Stimulated activated CD8-positive, alpha-beta memory T cell treated with anti-CD3 and anti-CD28 coated beads, Interleukin-4, amount 100 ng/mL, for 1 hour (primary cell): ENCODE measurements at places on chromosomes 3 and 15.

GRCh38 chr15:100349321-100349695, 7.5 kb upstream of the ADAMTS17 start:
- DNase-seq: no peak

DNA sequence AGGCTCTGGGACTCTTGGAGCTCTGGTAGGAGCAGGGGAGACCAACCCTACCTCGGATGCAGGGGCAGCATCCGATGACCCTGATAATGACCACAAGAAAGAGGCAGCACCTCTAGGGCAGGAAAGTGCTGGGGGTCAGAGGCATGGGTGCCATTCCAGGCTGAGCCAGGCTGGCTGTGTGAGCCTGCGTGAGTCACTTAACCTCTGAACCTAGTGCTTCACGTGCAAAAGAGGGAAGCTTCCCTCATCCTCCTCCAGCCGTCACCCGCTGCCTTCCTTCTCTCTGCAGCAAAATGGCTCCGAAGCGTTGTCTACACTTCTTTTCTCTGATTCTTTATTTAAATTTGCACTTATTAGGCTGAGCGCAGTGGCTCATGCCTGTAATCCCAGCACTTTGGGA, 35.5 kb downstream of the ZDHHC19 start:
- no peak for DNase-seq

DNA sequence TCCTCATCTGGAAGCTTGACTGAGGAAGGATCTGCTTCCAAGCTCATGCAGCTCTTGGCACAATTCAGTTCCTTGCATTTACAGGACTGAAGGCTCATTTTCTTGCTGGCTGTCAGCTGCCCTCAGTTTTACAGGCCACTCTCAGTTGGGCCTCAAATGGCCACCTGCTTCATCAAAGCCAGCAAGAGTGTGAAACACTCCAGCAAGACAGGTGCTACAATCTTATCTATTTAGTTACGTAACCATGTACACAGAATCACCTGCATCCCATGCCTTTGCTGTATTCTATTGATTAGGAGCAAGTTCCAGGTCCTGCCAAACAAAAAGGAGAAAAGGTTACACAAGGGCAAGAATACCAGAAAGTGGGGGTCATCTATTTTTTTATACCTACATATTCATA, 40.8 kb downstream of the RHCG start:
- DNase-seq: no peak

DNA sequence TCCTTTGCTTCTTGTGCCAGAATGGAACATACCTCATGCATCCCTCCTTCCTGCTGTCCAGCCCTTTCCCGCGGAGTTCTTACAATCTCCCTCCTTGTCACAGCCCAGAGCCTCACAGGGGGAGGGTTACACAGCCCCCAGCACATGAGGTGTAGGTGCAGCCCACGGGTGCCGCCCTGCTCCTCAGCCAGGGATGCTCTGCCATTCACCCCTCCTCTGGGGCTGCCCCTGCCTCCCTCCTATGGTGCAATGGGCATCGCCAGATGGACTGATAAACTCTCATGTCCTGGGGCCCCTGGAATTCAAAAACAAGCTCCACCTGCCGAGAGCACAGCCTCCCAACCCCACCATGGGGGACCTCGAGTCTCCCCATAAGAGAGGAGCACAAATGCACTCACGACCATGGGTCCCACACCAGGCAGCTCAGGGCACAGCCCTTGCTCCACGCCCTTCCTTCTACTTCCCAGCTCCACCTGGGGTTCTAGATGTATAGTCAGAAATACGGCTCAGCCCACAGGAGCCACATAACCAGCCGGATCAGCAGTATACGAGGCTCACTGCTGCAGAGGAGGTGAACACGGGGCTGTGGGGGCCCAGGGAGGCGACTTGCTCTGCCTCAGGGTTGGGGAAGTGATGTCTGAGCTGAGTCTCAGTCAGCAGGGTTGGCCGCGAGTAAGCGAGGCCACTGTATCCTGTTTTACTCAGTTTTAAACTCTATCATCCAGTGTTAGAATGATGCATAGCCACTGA, 269.7 kb upstream of the LYSMD4 start:
- DNase-seq: no peak

- DNase-seq: no peak
Observed at GRCh38 chr3:20280257-20280656, 94.3 kb upstream of the SGO1 start.

GRCh38 chr3:23474580-23475357, 271.6 kb downstream of the UBE2E2 start:
- DNase-seq: no peak

DNA sequence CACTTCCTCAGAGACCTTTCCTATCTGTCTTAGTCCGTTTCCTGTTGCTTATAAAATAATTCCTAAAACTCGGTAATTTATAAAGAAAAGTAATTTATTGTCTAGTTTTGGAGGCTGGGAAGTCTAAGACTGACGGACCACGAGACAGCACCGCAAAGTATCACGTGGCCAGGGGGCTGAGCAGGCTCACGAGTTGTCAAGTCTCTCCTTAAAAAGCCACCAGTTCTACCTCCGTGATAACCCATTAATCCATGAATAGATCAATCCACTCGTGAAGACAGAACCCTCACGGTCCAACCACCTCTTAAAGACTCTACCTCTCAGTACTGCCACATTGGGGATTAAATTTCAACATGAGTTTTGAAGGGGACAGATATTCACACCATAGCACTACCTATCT, 821 bp downstream of the LINS1 start:
- no peak for DNase-seq

DNA sequence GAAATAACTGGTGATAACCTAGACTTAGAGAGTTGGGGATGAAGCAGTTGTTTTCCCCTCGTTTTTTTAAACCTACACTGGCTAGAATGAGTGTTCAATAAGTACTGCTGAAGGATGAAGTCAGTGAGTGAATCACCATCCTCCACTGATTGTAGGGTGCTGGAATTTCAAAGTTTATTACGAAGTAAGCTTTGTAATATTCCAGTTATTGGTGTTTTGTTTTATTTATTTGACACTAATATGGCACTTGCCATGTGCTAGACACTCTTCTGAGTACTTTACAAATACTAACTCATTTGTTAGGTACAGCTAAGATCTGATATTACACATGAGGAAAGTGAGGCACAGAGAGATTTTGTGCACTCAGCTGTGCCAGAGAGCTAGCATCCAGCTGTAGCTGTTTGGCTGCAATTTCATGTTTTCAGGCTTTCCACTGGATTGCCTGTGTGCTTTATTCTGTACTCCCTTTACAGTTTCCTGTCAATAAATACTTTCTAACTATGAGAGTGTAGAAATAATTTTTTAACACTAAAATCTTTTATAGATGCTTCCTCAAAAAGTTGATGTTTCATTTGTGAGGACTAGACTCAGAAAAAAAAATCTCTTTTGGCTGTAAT, 5.8 kb downstream of the MAP2K5 start:
- DNase-seq: no peak

DNA sequence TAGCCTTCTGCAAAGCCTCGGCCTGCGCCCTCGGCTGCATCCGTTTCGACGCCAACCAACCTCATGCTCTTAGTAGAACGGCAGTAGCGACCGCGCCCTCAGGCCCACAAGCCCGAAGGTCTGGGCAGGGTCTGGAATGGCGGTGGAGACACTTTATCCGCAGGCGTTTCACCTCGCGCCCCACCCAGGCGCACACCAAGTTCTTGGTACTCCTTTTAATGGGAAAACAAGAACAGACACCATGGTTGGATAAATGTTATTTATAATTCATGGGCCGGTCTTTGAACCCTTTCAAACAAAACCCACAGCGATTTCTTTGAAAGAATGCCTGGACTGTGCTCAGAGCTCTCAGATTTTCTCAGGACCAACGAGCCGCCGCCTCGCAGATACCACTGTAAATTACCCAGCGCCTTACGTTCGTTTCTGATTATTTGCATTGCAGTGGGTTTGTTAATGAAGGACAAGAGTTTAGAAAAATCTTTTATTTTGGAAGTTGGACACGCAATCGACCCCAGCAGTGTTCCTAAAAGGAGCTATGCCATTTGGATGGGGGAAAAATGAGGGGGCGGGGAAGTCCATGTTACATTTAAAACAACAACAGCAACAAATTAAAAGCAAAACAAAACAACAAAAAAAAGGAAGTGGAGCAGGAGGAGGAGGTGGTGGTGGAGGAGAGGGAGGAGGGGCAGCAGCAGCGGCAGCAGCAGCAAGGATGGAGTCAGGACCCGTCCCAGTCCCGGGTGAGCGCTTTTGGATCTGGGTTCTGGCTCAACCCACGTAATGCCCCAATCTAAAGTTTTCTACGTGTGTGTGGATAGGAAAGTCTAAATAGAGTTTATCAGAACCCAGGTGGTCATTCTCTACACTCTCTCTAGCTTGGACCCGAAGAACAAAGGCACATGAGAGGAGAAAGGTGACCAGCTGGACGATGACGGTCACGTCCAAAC, 993 bp upstream of the ISL2 start:
- DNase-seq: no peak

DNA sequence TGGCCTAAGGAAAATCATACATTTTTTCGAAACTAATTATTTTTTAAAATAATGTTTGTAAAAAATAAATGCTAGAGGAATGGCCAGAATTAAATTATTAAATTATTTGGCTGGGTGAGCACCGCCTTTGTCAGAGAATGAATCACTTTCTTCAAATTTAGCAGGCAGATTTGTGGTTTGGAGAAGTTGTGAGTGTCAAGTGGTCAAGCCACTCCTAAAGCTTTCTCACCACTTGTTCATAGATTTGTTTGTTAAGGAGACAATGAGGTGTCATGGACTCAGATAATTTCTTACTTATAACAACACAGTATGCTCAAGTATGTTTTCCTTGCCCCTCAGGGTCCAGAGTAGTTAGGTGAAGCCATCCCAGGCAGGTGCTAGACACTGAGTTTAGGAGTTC, 196.2 kb downstream of the TUSC7 start:
- no peak for DNase-seq

DNA sequence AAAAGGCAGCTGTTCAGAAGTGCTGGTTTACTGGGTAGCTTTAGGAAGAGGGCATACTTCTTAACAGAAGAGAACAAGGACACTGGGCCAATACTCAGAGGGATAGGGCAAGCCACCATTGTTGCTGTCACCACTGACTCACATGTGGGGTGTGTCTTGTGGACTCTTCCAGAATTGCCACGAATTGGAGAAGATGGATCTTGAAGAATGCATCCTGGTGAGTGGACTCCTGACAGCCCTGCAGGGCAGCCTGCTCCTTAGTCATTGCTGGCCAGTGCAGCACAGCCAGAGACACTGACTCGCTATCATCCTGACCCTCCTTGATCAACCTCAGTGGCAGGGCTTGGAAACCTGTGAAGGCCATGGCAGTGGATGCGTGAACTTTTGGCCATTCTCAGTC, 62.3 kb downstream of the UBP1 start:
- no peak for DNase-seq

DNA sequence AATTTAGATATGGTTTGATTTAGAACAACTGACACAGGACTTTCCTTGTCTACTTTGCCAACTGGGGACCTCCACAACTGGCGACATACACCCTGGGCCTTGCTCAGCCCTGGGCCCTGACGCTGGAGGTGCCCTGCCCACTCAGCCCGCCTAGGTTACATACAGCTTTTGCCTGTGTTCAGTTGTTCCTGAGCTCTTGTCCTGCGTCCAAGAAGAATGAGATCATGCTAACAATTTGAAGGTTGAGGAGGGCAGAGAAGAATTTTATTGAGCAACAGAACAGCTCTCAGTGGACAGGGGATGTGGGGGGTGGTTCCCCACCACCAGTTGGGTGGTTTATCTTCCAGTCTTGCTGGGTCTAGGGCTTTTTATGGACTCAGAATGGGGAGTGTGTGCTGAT, 67.9 kb downstream of the IQCH start:
- DNase-seq: no peak

- DNase-seq: no peak
Observed at GRCh38 chr3:164326714-164327113, 751.6 kb downstream of the SI start.

- DNase-seq: no peak
Observed at GRCh38 chr15:52071570-52071969, 41.0 kb downstream of the BCL2L10 start.

GRCh38 chr3:42590989-42591756, 513 bp downstream of the SS18L2 start:
- DNase-seq: no peak

DNA sequence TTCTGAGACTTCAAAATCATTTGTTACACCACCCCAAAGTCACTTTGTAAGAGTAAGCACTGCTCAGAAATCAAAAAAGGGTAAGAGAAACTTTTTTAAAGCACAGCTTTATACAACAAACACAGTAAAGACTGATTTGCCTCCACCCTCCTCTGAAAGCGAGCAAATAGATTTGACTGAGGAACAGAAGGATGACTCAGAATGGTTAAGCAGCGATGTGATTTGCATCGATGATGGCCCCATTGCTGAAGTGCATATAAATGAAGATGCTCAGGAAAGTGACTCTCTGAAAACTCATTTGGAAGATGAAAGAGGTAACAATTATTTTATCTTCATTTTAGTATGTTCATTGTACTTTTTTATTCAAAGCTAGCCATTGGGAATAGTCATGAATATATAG, 32.6 kb downstream of the BLM start:
- no peak for DNase-seq

- no peak for DNase-seq
Observed at GRCh38 chr3:30751610-30752299, 142.7 kb downstream of the GADL1 start.

GRCh38 chr3:126954141-126954842, 28.6 kb upstream of the PLXNA1 start:
- no peak for DNase-seq

DNA sequence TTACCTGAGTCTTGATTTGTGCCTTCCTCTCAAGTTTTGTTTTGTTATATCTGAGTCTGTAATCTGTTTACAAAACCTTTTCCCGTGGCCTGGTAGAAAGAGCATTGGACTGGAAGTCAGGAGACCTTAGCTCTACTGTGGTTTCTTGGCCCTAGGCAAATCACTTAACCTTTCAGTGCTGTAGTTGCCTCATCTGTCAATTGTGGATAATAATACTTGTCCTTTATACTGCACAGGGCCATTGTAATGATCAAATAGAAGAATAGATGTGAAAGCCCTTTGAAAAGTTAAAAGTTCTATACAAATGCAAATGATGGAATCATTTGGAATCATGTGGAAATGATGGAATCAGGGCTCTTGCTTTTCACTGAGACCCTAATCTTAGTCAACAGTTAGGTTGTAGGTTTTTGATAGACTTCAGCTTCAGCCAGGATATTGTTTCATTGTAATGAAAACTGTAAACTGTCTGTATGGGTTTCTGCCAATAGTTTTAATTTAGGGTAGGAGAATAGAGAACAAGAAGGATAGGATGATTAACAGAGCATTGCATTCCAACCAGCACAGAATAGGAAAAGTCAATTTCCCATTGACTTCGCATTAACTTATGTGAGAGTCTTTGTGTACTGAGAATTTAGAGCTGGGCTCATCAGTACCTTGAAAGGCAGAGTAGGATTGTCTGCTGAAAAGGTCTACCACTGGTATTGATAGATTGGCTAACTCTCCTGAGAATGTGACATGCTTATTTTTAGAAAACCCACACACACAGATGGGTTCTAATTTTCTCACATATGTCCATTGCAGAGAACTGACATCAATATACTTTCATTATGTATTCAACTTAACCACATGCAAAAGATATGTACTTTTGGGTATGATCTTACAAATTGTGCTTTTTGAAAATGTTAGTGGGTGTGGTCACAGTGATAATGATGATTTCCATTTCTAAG, 21.8 kb downstream of the MAP2K5 start:
- DNase-seq: no peak
